ENCODE measurements at places on chromosomes 16 and 17.
A peak's percentile ranks its signal among the peaks of the same experiment; 100 is the strongest.

GRCh38 chr16:14249291-14250032, 178.3 kb downstream of the MRTFB start:
- DNase-seq, result no peak

DNA sequence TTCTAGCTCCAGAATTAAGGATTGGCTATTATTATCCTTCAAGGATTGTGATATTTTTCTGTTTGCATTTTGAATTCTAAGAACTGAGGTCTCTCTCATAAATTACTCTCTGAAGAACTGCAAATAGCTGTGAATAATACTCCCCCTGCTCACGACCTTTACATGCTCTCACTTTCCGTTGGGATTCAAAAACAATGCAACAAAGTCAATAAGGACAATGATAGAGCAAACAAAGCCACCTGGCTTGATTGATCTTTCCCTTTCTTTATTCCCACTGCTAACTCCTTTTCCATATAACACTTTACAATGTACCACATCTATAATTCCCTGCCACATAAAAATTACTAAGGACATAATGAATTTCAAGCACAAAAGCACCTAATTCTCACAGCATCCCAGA, 523.0 kb upstream of the CA10 start:
- no peak for DNase-seq

DNA sequence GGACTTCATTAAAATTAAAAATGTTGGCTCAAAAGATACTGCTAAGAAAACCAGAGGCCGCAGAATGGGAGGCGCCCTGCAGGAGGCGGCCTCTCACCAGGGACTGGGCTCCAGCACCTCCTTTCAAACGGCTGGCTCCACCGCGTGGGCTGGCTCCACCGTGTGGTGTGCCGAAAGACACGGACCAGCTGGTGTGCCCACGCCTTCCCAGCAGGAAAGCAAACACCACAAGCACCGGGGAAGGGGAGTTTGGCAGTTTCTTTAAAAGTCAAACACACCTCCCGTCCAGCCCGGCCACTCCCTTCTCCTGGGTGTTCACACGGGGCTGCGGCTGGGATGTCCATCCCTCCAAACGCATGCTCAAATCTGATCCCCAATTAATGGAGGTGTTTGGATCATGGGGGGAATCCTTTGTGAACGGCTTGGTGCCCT, 13.9 kb downstream of the HAGH start:
- DNase-seq, result peak; percentile 94

- no peak for DNase-seq
Measured at GRCh38 chr16:55370762-55371482, 46.9 kb downstream of the IRX6 start.

DNA sequence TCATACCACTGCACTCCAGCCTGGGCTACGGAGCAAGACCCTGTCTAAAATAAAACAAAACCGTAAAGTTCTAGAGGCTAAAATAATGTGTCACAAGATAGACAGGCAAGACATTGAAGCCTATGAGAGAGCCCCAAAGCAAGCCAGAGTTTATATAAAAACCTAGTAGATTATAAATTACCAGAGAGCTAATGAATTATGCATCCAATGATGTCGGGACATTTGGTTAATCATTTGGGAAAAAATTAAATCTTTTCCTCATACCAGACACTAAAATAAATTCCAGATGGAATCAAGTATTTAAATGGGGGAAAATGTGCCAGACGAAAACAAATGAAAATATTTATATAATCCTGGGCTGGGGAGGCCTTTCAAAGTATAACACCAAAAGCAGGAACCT, 24.2 kb downstream of the CCDC40 start:
- no peak for DNase-seq

GRCh38 chr16:12176051-12176450, 199.5 kb downstream of the SNX29 start:
- no peak for DNase-seq

DNA sequence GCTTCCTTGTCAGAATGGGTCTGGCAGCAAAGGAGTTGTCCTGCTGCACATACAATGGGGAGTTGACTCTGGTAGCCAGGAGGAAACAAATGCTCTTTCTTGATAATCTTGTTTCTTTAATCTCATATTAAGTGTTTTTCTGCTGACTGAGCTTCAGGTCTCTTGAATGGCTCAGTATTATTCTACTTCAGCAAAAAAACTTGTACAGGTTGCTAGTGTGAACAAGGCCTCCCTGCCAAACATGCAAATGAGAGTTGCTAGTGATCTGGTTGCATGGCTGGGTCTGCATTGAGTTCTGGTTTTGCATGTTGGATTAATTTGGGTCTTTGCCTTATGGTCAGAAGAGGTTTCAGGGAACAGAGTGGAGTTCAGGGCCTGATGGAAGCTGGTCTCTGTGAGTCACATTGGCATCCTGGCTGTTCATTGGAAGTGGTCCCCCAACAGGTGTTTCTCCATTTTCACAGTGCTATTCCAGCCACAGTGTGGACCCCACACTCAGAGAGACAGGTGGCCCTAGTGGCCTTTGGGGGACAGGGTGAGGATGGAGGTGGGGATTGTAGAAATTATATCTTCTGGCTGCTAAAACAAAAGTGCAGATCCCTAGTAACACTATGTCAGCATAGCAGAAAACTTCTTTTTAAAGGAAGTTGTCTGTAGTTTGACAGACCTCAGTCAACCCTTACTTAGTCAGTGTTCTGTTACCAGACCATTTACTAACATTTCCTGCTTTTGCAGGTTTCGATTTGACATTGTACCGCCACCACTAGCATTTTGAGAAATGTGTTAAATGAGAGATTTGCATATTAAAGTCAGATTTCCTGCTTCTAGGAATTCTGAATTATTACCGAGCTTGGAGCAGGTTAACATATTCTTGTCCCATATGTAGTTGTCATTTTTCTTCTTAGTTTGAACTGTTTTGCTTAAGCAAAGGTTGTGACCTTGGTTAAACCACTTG, 47.1 kb downstream of the EPN2 start:
- no peak for DNase-seq

DNA sequence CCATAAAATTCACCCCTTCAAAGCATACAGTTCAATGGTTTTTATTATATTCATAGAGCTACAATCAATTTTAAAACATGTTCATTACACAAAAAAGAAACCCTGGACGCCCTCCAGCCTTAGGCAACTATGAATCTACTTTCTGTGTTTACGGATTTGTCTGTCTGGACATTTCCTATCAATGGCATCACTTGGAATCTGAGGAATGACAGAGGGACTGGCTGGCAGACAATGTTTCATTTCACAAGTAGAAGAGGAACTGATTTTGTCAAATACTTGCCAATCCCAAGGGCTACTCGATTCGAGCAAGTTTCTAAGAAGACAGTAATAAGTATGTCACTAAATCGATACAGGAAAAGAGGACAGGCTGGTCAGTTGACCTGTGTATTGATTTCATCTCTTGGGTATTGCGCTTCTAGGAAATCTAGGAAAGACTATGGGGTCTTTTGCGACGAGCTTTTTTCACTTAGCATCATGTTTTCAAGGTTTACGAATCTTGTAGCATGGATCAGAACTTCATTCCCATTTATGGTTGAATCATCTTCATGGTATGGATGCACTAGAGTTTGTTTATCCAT, 56.6 kb downstream of the RGS9 start:
- no peak for DNase-seq

- no peak for DNase-seq
Measured at GRCh38 chr17:6508519-6509030, 47.8 kb downstream of the PITPNM3 start.

GRCh38 chr17:43702637-43703036, 40.9 kb upstream of the MEOX1 start:
- no peak for DNase-seq

DNA sequence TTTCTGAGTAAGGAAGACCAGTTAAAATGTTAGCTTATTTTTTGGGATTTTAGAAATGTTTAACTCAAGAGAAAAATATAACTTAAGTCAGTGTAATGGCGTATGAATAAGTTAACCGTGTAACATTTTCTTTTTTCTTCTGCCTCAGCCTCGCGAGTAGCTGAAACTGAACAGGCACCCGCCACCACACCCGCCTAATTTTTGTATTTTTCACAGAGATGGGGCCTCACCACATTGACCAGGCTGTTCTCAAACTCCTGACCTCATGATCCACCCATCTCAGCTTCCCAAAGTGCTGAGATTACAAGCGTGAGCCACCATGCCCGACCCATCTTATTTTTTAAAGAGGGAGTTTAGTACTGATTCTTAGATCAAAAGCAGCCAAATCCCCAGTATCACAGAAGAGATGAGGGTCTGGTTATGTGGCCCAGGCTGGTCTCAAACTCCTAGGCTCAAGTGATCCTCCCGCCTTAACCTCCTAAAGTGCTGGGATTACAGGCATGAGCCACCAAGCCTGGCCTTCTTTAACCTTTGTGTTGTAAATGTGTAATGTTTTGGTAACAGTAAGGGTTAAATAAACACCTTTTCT, 16.8 kb downstream of the PITPNC1 start:
- no peak for DNase-seq

DNA sequence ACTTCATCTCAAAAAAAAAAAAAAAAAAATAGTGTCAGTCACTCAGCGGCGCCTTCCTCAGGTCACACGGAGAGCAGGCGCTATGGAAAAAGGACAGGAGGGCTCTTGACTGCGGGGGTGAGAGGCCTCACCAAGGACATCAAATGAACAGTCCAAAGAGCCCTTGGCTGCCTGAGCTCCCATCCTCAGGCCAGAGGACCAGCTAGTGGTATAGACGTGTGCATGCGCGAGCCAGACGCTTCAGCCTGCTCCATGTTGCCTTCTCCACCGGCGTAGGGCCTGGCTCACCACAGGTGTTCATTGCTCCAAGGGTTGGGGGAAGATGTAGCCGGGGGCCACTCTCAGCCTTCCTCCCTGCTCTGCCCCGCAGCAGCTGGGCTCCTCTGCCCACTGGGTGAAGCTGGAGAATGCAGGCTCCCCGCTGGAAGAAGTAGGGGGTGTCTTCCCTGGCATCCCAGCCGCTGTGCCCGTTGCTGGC, 65.8 kb upstream of the PLCG2 start:
- no peak for DNase-seq
